ENCODE measurements at places on chromosomes 7 and 10. TPM values are rescaled to one million over a fixed set of nuclear protein-coding genes. Genes with fewer than 3 reads are reported as not detected.

Gene PNLIP
- total RNA-seq, result not detected

Gene STEAP2
- 16.8 TPM for total RNA-seq

Gene ALOX5
- total RNA-seq, result 8.1 TPM

Gene SBDS
- 81.7 TPM for total RNA-seq

Gene AKR1D1
- total RNA-seq, result not detected

Gene SPAM1
- not detected for total RNA-seq

Gene SEMA3C
- total RNA-seq, result 288 TPM

Gene HGF
- total RNA-seq, result 10.9 TPM

Gene PBLD
- 11.3 TPM for total RNA-seq

Gene KCP
- 1.9 TPM for total RNA-seq

Measured in camera-type eye (tissue), 1 donor.